ENCODE measurements at places on chromosomes 2 and 18.

DNA sequence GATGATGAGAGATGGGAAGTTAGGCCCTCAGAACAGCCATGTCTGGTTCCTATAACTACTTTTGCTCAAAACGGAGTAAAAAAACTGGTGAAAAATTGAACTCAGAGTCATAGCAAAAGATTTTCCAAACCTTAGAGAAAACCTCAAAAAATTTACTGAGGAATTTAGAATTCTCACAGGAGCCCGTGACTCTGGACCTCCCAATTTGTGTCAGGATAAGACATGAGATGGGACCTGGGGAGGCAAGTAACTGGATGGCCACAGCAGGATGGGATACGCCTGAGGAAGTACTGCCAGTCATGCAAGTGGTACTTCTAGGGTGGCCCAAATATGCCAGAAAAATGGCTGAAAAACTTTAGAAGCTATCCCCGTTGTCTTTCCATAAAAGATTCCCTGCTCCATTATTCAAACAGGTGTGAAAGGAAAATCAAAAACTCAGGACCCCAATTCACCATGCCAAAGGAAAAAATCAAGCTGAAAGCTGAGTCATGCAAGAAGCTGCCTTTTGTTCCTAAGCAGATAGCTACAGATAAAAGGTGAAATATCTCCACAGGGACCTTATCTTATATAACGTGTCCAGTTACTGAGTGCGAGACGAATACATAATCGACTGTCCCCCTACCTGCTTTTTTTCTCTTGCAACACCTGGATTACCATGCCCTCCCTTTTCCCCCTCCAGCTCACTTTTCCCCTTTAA lies 34.1 kb upstream of the LIPG start:
- no peak for DNase-seq

DNA sequence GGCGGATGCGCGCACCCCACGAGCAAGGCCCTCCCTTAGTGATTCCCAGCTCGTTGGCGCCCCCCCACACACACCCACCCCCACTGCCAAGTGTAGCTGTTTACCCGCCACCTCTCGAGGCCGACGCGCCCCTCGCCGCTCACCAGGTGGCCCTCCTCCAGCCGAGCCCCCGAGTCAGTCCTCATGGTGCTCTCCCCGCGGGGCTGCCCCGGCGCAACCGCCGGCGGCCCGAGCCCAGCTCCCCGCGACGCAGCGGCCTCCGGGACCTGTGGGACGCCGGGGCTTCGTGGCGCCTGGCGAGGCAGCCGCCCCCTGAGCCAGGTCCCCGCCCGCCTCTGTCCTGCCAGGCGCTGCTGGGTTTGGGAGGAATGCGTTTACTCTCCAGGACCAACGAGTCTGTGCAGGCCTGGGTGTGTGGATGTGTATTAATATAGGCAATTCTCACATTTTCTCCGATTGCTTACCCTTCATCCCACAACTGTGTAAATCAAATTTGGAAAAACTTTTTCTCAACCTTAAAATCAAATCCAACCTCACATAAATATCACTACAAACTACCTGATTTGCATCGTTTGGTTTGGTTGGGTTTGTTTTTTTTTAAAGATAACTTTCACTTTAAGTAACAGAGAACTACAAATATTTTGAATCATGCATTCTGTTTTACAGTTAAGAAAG lies at the start of gene TMEM237:
Gene TMEM237, minus strand, starts transcription at position 288 of the 675 bp plus-strand sequence. Its CDS starts 103 bp downstream, at position 185.
- no peak for DNase-seq

GRCh38 chr2:55043841-55044240 lies 6.4 kb downstream of the RTN4 start:
- DNase-seq: no peak

GRCh38 chr18:2656237-2656980 lies 883 bp downstream of the SMCHD1 start:
- no peak for DNase-seq

DNA sequence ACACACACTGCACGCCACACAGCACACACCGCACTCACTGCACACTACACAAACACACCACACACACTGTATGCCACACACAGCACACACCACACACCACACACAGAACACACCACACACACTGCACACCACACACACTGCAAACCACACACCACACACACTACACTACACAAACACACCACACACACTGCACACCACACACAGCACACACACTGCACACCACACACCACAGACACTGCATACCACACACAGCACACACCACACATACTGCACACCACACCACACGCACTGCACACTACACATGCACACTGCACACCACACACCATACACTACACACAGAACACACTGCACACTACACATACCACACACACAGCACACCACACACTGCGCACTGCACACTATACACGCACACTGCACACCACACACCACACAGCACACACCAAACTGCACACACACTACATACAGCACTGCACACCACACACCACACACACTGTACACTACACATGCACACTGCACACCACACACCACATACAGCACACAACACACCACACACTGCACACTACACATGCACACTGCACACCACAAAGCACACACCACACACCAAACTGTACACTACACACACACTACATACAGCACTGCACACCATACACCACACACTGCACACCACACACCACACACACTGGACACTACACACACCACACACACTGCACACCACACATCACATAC lies 59.6 kb downstream of the ASB1 start:
- DNase-seq: no peak

GRCh38 chr2:170924969-170925368 lies 4.1 kb upstream of the GORASP2 start:
- DNase-seq: no peak

DNA sequence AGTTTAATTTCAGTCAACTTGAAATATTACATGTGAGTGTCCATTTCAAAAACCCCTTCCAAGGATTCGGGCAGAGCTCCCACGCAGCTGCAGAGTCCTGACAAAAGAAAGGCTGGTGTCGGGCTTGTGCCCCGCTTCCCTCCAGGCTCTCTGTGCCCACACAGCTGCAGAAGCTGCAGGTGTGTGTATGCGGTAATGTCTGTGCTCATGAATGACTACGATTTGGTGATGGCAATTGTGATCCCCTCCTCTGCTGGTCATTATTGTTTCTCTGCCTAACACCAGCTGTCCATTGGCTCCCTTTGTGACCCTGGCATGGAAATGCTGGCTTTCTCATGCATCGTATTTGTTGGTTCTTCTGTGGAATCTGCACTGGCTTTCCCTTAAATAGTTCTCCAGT lies 224.8 kb downstream of the NUP35 start:
- DNase-seq: no peak

- peak; percentile 47 for DNase-seq
Measured at GRCh38 chr2:63842149-63843061, 709 bp downstream of the UGP2 start.

GRCh38 chr18:38358805-38359657 lies 793.4 kb upstream of the CELF4 start:
- DNase-seq: no peak

DNA sequence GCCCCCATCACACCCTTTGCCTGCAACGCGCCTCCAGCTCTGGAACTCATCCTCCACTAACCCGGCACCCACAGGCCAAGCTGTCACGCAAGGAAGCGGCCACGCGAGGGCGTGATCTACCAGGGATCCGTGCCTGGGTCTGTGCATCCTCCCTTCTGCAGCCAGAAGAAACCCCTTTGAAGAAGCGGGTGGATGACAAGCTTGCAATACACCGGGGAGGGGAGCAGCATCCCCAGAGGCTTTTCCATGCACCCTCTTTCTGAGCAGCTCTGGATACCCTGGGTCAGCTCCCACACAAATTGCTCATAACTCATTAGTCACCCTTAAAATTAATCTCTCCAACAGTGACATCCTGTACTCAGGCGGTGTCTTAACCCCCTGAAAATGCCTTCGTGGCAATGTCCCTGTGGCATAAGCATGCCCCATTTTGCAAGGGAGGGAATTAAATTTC lies 47.6 kb downstream of the PDCL3 start:
- DNase-seq: peak; percentile 29

GRCh38 chr2:119049968-119050704 lies 108.1 kb downstream of the MARCO start:
- DNase-seq: no peak

- no peak for DNase-seq
Measured at GRCh38 chr2:192072261-192072660, 122.5 kb downstream of the TMEFF2 start.

- no peak for DNase-seq
Measured at GRCh38 chr2:146853741-146854444, 990.9 kb upstream of the ACVR2A start.

GRCh38 chr2:163675388-163675787 lies 60.4 kb downstream of the FIGN start:
- DNase-seq: no peak

DNA sequence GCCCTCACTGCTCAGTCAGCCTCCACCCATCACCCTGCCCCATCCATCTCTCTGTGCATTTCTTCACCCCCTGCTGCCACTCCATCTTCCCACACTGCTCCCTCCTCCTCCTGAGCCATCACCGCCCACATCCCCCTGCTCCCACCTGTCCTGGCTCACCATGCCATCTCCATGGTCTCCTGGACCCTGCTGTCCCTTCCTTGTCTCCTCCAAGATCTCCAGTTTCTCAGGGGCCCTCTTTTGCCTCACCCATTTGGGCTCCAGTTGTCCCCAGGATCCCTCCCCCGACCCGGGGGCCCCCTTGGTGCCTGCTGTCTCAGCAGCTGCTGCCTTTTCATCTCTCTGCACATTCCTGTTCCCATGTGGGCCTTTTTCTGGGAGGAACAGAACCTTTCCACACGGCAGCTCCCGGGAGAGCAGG lies 10.6 kb downstream of the SPEG start:
- no peak for DNase-seq

DNA sequence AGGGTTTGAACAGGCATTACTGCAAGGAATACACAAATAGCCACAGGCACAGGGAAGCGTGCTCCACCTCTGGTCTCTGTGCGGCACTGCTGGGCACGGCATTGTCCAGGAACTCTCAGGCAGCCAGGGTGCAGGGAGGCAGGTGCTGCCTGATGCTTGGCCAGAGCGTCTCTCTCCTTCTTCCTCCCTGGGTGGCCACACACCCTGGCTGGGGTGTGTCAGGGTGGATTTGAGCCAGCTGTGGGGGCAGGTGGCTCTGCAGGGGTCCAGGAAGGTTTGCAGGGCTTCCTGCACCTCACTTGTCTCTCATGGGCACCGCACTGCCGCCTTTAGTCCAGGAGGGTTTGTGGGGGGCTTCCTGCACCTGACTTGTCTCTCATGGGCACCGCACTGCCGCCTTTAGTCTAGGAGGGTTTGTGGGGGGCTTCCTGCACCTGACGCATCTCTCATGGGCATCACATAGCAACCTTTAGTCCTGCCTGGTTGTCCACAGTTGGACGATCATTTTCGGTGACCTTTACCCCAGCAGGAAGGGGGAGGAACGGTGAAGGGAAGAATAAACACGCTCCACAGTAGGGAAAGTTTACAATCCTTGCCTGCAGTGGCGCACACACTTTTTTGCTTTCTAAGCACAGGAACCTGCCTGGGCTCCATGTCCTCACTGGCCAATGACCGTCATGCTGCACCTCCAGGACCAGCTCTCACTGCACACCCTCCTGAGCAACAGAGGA lies 332.9 kb downstream of the EIPR1 start:
- no peak for DNase-seq

DNA sequence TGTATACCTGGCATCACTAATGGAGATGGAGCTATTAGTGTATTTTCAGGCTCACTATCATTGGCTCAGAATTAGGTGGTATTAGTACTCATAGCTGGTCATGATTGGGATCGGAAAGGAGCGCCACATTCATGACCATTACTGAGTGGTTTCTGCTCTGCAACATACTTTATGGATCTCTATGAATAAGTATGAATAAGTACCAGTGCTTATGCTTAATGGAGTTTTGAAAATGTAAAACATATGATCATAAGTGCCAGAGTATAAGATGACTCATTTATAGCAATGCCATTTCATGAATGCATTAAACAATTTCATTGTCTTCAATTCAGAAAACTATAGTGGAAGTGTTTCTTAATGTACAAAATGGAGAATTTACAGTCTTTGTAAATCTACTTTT lies 156.7 kb downstream of the GALNT3 start:
- no peak for DNase-seq

- no peak for DNase-seq
Measured at GRCh38 chr2:10495988-10496313, 47.8 kb upstream of the ODC1 start.

GRCh38 chr2:181235683-181236459 lies 221.3 kb upstream of the ITGA4 start:
- DNase-seq: no peak

DNA sequence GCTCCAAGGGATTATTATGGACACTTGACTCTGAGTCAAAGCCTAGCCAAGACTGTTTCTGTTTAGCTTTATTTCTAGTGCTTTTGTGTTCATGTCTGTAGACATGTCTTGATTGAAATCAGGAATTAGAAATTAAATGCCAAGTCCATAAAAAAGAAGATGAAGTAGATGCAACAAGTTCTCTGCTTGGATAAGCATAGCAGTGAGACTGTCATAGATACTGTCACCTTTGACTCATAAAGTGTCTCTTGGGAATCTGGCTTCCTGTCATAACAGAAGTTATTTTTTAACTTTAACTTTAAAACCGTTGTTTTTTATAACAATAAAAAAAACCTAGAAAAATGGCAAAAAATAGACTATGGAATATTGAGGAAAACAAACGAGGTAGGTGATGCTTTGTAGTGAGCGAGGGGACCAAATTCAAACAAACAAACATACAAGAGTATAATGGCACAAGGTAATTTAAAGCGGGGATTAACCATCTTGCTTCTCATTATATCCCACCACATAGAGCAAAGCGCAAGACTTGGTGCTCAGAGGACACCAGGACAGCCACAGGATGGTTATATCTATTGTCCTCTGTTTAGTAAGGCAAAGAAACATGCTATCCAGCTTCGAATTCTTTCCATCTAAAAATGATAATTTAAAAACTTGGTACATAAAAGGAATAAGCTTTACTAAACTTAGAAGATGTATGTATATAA lies 64.6 kb downstream of the CD226 start:
- DNase-seq: no peak

DNA sequence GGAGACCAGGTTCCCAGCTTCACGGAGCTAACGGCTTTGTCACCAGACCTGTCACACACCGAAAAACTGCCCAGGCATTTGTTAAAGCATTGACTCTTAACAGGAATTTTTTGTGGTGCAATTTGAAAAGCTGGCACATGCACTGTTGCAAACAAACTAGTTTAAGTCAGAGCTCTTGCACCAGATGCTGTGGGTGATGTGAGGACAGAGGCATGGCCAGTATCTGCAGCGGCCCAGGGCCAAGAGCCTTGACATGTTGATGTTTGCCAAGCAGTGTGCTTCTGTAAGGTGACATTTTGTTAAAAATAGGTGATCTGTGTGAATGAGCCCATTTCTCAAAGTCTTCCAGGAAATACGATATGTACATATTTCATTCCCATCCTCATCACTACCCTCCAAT lies 142.5 kb downstream of the MTCL1 start:
- DNase-seq: no peak
